Ascending aorta (tissue), 2 donors: ENCODE measurements at places on chromosomes 16 and 17. TPM values are rescaled to one million over a fixed set of nuclear protein-coding genes. Genes with fewer than 3 reads are reported as not detected.

Gene CCT6B
- total RNA-seq, result not detected

GRCh38 chr16:25014500-25015147 lies 545 bp downstream of the ARHGAP17 start:
- peak; percentile 71 for DNase-seq

DNA sequence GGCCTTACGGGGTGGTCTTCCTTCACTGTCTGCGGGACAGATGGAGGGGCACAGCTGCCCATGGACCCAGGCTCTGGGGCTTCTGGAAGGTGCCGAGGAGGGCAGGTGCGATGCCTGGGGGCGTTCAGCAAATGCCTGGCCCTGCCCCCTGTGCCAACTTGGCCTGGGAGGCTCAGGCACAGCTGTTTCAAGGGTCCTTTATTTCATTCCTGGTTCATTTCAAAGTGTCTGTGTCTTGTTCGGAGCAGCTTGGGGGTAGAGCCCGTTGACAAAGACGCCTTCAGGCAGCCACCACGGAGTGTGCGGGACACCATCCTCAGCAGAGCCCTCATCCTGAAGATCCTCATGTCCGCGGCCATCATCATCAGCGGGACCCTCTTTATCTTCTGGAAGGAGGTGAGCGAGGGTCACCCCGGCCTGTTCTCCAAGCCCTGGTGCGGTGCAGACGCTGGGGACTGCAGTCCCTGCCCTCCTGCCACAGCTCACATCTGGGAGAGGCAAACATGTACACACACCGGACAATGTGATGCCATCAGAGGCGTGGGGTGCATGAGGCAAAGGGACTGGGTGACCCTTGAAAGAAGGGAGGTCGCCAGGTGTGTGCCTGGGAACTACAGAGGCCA lies 43.9 kb downstream of the MEAK7 start:
- no peak for DNase-seq

DNA sequence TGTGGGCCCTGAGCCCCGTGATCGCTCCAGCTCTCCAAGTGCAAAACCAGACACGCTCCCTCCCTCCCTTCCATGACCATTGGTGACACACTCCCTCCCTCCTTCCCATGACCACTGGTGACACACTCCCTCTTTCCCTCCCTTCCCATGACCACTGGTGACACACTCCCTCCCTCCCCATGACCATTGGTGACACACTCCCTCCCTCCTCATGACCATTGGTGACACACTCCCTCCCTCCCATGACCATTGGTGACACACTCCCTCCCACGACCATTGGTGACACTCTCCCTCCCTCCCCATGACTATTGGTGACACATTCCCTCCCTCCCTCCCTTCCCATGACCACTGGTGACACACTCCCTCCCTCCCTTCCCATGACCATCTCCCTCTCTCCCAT lies 56.3 kb downstream of the LMF1 start:
- no peak for DNase-seq

GRCh38 chr17:40224718-40225550 lies 5.8 kb downstream of the WIPF2 start:
- peak; percentile 74 for DNase-seq

DNA sequence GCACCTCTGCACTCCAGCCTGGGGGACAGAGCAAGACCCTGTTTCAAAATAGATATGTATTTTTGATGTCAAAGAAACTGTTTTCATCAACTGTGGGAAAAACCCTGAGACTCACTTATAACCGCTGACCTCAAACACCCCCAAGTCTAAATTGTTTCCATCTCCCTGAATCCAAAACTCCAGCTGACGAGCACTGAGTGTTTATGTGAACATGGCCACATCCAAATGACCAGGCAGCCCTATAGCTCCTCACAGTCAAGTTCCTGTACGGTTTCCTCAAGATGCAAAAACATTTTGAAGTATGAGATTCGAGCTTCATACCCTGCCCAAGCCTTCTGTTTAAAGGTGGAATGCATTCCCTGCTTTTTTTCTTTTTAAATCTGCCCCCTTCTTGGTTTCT lies 45.3 kb upstream of the ZCCHC14 start:
- no peak for DNase-seq

DNA sequence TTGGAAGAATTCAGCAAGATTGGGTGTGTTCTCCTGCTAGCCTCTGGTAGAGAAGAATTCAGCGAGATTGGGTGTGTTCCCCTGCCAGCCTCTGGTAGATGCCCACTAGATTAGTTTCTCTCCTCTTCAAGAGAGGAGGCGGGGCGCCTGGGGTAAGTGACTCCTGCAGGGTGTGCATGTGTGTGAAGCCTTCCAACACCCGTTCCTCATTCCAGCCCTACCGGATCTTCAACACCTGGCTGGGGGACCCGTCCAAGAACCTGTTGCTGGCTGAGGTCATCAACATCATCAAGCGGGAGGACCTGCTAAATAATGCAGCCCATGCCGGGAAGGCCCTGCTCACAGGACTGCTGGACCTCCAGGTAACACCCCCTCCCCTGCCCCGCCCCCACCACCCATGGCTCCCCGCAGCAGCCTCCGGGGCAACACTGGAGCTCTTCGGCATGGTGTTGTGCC lies 21.3 kb downstream of the TMEM186 start:
- DNase-seq, result no peak

DNA sequence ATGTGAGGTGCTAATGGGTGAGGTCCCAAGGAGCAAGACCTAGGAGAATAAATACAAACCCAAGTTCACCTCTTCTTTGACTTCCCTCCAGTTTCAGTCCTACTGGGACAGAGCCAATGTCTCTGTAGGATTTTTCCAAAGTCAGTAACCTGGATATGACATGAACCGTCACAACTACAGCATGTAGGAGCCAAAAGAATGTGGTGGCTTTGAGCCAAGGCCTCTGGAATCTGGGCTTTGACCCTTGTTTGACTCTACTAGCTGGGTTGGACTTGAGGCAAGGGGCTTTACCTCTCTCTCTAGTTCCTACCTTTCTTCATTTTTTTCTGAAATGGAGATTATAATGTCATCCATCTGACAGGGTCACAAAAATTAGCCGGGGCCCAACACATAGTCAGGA lies 91.4 kb downstream of the CACNG3 start:
- no peak for DNase-seq

Gene SLC6A2
- total RNA-seq, result not detected

DNA sequence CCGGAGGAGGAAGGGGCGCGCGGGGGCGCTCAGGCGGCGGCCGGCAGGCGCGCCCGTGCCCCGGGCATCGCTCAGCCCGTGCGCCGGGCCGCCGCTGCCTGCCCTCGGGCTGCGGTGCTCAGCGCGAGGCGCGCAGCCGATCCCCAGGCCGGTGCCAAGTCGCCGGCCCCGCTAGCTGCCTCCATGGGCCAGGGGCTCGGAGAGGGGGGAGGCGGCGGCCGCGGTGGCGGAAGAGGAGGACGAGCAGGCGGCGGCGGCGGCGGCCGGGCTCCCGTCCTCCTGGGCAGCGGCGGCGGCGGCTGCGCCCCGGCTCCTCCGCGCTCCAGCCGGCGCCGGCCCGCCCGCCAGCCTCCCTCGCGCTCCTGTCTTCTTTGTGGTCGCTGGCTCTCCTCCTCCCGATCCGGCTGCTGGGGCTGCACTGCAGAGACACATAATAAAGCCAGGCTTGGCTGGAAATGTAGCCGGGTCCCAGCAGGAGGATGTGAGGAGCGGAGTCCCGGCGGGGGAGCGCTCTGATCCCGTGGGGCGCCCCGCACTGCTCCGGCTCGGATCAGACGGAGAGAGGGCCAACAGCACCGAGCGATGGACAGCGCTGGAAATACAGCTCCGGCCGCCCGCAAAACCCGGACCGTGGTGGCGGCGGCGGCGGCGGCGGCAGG lies 889 bp upstream of the ZNF423 start:
- DNase-seq, result peak; percentile 87

DNA sequence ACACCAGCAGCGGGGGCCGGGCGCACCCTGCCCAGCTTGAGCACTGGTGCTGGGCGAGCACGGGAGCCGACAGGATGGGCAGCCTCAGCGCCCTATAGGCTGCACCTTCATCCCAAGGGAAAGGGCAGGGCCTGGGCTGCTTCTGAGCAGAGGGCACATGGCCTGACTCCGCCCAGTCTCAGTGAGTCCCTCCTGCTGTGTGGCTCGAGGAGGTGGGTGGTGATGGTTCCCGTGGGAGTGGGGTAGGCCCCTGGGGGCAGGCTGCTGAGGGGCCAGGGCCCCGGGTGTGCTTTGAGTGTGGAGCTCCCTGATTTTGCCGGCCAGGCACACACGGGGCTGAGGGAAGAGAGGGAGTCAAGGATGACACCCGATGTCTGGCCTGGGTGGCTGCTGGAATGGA lies 37.9 kb downstream of the TSC2 start:
- DNase-seq, result no peak

GRCh38 chr17:77645072-77646045 lies 313.1 kb upstream of the TNRC6C start:
- DNase-seq, result no peak

Gene ACSM3
- not detected for total RNA-seq

GRCh38 chr16:12819126-12820117 lies 15.7 kb upstream of the CPPED1 start:
- no peak for DNase-seq

Gene TOM1L1
- total RNA-seq, result 31.0 TPM

Gene KRTAP2-2
- not detected for total RNA-seq

Gene PRSS33
- 15.4 TPM for total RNA-seq

- no peak for DNase-seq
These were observed 114.8 kb downstream of the C16orf95 start for GRCh38 chr16:87202346-87202745.

DNA sequence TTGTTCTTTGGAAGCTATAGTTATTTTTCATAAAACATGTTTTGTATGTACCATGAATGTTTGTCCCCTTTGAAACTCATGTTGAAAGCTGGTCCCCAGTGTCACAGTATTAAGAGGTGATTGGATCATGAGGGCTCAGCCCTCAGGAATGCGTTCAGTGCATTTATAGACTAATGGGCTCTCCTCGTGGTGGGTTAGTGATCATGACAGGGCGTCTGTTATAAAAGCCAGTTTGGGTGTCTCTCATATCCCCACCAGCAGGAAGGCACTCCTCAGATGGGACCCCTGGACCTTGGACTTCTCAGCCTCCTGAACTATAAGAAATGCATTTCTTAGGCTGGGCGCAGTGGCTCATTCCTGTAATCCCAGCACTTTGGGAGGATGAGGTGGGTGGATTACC lies 10.4 kb downstream of the BANP start:
- no peak for DNase-seq

DNA sequence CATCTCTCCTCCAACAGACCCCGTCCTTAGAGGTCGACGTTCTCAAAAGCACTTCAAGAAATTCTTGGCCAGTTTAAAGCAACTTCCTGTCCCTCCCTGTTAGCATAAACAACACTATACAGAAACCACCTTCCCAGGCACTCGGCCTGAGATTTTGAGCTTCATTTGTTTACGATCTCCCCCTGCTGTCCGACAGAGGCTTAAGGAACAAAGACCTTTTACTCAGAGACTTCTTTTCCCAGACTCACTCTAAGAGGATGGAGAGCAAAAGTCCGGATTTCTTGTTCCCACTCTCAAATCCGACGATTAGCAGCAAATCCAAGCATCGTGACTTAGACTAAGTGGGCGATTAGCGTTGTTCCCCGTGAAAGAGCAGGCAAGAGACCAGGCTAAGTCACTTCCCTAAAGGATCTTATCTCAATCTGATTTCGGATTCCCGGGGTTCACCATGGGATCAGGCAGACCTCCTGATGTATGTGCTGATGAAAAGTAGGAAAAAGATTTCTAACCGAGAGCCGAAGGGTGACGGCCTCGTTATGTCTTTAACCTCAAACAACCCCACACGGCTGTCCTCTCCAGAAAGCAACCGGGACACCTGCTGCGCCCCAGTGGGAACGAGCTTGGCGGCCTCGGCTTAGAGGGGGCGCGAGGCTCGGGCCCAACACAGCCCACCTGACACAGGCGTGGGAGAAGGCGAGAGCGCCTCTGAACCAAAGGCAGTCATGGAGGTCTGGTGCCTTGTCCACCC lies 598 bp downstream of the INPP5K start:
- peak; percentile 84 for DNase-seq

DNA sequence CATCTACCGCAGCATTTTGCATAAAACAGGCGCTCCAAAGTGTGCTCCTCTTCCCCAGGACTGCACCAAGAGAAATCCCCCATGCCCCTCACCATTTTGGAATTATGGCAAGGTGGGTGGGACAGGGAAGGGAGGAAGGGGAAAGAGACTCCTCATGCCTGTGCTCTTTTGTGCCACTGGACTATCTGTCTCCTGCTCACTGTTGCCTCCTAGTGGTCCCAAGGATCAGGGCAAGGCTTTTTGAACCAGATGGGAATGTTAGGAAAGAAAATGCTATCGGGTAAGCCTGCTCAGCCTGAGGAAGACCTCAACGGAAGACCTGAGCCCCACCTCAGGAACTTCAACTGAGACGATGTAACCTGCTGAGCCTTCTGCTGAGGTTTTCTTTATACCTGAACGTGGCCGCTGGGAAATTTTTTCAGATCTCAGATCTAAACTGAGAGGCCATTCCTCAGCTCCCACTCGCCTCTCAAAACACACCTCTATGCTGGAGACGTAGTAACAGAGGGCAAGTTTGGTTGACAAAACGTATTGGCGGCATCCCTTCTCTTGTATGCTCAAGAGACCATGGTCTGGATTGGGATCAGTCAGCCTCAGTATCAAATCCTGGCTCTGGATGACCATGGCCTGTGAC lies 58.3 kb downstream of the SPACA3 start:
- DNase-seq, result no peak

Gene PPM1D
- 6.0 TPM for total RNA-seq

Gene KIF19
- 11.7 TPM for total RNA-seq

- no peak for DNase-seq
These were observed 8.5 kb downstream of the HS3ST3A1 start for GRCh38 chr17:13593021-13593751.

DNA sequence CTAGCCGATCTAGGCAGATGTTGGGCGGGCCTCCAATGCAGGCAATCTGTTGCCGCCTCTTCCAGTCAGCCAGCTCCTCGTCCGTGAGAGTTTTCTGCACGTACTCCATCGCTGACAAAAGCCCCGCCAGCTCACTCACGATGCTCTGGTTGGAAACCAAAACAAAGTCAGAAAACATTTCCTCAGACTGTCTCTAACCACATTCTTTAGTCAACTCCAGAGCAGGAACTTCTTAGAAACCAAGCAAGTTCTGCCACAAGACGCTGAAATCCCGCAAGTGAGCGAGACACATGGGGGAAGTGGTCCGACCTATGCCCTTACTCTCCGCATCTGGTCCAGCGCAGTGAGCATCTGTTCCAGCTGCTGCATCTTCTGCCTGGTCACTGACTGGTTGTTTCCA lies 49.1 kb downstream of the STAT5A start:
- no peak for DNase-seq
